ENCODE measurements at places on chromosomes 1 and 21.

- DNase-seq: no peak
These were observed 237.6 kb downstream of the RYR2 start for GRCh38 chr1:237279629-237280028.

- DNase-seq: no peak
These were observed 27.8 kb downstream of the ILDR2 start for GRCh38 chr1:166947398-166948043.

DNA sequence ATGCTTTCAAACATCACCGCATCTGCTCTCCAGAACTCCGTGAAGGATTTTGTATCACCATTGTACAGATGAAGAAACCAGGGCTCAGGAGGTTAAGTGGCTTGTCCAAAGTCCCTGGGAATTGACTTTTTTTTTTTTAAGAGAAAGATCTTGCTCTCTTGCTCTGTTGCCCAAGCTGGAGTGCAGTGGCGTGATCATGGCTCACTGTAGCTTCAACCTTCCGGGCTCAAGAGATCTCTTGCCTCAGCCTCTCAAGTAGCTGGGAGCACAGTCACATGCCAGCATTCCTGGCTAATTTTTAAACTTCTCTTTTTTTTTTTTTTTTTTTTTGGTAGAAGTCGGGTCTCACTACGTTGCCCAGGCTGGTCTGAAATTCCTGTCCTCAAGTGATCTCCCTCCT lies 6.9 kb upstream of the TAS1R2 start:
- no peak for DNase-seq

DNA sequence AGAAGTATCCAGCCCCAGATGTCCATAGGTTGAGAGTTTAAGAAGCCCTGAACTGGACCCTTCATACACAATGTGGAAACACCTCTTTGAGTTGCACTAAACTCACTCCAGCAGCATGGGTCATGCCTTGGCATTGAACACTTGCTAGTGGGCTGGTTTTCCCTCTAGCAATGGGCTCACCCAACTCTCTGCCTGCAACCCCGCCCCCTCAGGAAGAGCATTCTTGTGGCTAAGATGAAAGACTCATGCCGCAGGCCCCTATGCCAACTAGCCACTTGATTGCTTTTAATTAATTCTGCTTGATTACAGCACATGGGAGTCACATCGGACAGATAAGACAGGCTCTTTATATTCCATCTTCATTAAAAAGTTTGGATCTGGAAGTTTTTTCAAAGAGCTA lies 136.5 kb upstream of the GJB5 start:
- no peak for DNase-seq

GRCh38 chr1:197841883-197842553 lies 60.4 kb upstream of the C1orf53 start:
- DNase-seq: no peak

DNA sequence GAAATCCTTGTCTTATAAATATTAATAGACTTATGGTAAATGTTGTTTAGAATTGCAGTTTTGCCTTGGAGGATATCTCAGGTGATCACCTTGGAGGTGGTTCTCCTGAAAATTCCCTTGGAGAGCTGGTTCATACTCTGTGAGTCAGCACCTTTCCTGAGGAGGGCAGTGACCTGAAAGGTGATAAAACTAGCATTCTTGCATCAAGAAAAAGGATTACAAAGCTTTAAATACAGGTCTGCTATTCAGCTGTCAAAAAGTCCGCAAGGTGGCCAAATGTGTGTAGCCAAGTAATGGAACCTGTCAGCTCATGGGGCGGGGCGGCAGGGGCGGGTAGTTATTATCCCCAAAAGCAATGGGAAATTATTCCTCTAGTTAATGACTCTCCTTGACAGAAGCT lies 52.8 kb upstream of the EDARADD start:
- DNase-seq: no peak

GRCh38 chr1:83805921-83806320 lies 193.0 kb downstream of the TTLL7 start:
- DNase-seq: no peak

GRCh38 chr1:154987326-154987725 lies 4.2 kb downstream of the FLAD1 start:
- no peak for DNase-seq
